ENCODE measurements at places on chromosomes 3 and 15.
A peak's percentile ranks its signal among the peaks of the same experiment; 100 is the strongest.

DNA sequence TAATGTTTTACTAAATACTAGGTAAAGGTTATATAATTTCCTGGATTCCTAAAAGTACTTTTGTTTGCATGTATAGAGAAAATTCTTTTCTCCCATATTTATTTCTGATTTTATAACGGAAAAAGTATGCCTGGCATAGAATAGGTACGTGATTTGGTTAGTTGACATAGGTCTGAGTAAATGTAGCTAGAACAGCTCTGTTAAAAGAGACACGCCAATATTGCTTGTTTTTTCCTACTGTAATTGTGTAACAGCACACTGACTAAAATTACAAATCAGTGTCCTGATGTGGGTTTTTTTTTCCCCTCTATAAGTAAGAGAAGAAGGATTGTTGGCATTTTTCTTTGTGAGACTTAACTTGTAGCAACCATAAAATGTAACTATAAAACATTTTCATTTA is 26.7 kb downstream of the KLHL24 start:
- no peak for DNase-seq

DNA sequence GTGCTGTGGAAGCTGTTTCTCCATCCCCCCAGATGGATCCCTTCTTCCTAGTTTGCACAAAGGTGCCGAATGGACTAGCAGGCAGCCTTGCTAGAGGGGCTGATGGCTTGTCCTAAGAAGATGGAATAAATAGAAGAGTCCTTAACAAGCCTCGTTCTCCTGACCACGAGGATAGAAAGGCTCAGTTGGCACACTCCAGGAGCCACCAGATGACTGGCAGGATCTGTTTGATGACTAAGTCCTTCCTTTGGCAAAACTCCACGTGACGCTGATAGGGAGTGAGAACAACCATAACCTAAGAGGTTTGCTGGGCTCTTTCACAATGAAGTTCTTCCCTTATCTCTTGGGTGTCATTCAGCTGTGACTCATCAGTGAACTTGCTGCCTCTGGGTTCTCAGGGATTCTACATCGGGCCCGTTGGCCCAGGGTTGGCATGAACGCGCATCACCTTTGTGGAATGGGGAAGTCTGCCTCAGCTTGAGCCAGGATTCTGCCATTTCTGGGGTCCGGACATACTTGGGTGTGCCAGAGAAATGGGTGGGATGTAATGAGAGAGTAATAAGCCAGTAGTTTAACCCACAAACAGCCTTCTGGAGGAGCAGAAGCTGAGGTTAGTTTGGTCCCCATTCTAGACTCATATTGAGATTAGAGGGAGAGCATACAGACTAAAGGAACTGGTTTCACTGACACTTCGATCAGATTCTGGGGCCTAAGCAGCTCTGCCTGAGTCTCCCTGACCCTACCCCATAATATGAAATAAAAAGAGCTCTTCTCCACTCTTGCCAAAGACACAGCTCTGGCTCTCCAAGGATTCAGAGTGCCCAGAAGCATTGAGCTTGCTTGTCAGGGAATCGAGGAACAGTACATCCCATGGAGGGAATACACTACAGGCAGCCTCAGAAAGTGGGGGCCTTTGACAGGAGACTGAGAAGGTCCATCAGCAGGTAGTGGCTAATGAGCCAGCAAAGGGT is 2.0 kb upstream of the MELTF start:
- peak; percentile 82 for DNase-seq

GRCh38 chr15:71509139-71509538 is 301.2 kb upstream of the NR2E3 start:
- DNase-seq, result no peak

DNA sequence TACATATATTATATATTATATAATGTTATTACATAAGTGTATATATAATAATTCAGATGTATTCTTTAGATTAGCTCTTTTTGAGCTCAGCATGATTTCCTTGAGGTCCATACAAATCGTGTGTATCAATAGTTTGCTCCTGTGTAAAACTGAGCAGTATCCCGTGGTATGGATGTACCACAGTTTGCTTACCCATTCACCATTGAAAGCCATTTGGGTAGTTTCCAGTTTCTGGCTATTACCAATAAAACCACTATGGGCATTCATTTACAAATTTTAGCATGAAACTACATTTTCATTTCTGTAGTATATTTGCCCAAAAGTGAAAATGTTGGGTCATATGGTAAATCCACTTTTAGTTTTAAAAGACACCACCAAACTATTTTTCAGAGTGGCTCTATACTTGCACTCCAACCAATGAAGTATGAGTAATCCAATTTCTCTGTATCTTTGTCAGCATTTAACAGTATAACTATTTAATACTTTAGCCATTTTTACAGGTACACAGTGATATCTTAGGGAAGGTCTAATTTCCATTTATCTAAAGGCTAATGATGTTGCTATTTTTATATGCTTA is 1361.4 kb upstream of the GBE1 start:
- no peak for DNase-seq

DNA sequence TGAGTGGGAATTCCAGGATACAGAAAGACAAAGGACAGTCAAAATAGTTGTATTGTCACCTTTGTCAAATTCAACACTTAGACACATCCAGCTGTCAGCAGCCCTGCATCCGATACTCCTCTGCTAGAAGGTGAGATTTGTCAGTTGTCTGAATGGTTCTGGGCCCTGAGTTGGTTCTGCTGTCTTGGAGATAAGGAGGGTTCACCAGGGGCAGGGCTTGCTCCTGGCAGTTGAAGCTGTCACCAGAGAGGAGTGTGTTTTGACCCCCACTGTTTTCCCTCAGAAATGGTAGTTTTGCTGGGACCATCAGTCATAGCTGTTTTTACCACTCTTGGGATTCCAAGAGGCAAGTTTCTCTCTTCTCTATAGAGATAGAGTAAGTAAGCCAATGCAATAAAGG is 3.2 kb upstream of the KY start:
- DNase-seq, result no peak

DNA sequence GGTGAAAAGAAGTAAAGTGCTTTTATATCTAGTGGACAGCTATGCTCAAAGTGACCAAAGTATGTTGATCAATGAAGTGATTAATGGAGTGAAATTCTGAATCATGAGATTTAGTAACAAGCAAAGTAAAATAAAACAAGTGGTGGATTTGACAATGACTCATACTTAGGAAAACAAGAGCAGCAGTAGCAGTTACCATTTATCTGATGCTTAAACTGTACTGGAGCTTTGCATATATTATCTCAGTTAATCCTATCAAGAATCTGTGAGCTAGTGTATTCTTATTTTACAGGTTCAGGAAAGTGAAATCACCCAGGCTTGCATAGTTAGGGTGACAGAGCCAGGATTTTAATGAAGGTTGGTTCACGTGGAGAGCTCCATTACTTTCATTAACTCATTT is 50.6 kb upstream of the SPATA16 start:
- no peak for DNase-seq

- no peak for DNase-seq
Measured at GRCh38 chr3:130117933-130118332, 36.3 kb downstream of the ALG1L2 start.

- no peak for DNase-seq
Measured at GRCh38 chr15:80875568-80876347, 96.6 kb downstream of the CEMIP start.

- no peak for DNase-seq
Measured at GRCh38 chr3:40961104-40961857, 238.0 kb upstream of the CTNNB1 start.

- no peak for DNase-seq
Measured at GRCh38 chr15:26521691-26522198, 251.1 kb downstream of the GABRB3 start.

- DNase-seq, result no peak
Measured at GRCh38 chr3:55637906-55638638, 151.0 kb upstream of the WNT5A start.

DNA sequence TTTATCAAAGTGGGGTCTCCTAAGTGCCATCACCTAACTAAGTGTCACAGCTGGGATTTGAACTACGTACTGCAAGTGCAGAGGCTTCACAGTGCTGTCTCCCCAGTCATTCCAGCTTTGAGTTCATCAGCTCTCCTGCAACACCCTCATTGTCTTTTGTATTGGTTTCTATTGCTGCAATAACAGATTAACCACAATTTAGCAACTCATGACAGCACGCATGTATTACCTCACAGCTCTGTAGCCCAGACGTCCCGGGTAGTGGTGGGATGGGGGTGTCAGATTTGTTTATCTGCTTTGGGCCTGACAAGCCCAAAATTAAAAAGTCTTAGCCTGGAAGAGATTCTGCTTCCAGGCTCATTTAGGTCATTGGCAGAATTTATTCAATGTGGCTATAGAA is 220.5 kb upstream of the LRRN1 start:
- DNase-seq, result no peak

DNA sequence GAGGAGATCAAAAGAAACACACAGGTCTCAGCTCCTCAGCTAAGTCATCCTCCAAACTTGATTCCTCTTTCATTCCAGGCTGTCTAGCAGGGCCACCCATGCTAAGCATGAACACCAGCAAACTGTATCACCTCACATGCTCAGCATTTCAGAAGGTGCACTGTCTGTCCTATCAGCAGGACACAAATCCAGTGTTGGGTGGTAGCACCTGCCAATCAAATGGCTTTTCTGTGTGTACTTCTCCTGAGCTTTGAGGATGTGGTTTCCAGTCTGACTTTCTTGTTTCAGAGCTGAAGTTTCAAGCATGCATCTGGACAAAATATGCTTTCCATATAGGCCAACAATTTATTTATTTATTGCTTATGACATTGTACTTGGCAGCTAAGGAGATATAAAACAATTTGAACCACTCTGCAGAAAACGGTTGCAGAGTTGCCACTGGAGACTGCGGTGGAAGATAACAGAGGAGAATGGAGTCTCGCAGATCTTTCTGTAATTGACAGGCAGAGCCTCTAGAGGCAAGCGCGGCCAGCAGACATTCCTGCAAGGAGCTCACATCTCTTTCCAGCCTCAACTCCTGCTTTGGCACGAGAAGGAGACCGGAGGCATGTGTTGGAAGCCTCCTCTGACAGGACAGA is 167.1 kb upstream of the WNT5A start:
- no peak for DNase-seq

- DNase-seq, result no peak
Measured at GRCh38 chr3:108289159-108289558, 7.2 kb upstream of the HHLA2 start.

Measured in BJ (cell line).